ENCODE measurements at places on chromosomes 2 and 18.

- DNase-seq: no peak
These were observed 113.7 kb downstream of the SPTBN1 start for GRCh38 chr2:54569745-54570301.

DNA sequence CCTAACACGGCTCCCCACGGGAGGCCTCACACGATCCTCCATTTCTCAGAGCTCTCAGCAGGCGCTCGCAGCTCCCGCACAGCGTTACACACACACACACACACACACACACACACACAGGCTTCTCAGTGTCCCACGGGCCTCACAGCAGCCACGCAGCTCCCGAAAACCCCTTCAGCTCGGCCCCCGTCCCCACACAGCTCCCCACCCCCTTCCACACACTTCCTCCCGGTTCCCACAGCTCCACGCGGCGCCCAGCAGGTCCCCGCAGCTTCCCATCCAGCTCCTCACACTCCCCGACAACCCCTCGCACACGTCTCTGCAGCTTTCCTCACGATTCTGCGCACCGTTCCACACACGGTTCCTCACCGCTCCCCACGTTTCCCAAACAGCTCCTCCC is 41.6 kb downstream of the KIF1A start:
- no peak for DNase-seq

DNA sequence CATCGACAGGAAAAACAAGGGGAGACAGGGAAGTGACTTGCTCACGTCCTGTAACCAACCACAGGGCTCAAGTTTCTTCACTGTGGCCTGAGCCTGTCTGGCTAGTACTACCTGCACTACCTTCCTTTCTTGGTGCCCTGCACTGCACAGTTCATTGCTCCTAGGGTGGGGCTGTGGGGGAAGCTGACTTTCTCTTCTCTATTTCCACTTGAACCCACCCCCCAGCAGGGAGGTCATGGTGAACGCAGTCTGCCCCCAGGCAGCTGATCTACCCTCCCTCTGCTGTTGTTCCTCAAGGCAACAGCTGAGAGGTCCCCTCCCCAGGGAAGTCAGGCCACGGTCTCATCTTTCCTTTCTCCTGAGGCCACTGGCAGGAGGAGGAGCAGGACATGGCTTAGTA is 532.1 kb downstream of the SOX11 start:
- no peak for DNase-seq

DNA sequence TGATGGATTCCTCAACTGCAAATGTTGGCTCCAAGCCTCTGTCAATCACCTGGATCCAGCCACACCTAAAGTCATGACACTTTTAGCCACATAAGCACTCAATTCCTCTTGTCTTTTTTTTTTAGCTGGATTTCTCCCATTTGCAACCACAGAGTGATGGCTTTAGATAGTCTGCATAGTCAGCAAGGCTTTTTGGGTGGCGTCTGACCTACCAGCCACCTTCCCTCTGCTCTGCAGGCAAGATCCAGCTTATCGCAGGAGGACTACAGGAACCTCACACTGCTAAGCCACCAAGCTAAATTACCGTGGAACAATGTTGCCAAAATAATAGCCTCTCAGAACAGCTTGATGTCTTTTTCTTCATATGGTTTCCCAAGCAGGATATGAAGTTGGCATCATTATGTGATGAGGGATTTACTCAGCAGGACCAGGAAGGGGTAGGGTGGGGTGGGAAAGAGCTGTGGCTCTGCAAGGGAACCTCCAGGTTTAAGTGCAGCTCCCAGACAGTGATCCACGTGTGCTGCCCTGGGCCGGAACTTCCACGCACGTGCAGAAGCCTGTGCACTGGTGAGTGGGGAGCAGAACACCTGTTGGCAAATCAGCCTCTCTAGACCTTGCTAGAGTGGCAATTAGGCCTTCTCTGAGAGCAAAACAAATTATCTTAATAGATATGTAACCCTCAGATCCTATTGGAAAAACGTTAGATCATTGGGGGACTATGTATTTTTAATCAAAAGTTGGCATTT is 170.6 kb upstream of the NCK2 start:
- DNase-seq: no peak

- no peak for DNase-seq
These were observed 46.1 kb downstream of the RASGRP3 start for GRCh38 chr2:33522576-33522975.

DNA sequence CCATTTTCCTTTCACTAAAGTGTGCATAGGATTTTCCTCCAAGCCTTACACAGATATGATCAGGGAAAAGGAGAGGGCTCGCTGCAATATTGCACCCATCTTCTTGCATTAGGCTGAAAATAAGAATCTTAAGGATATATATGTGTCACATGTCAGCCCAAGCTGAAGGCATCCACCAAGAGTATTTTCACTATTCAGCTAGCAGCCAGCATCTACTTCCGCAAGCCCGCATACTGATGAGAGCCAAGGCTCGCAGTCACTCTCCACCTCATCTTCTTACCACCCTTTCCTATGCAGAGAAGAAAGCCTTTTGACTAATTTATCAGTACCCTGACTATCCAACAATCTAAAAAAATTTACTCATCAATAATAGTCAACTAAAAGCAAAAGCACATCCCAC is 6.1 kb downstream of the TMEM163 start:
- no peak for DNase-seq

Data from right renal pelvis (tissue), 4 donors.